Osteoblast (primary cell): ENCODE measurements at places on chromosomes 7 and 10. TPM values are rescaled to one million over a fixed set of nuclear protein-coding genes. Genes with fewer than 3 reads are reported as not detected.

The SSBP1 gene
- 88.3 and 96.4 TPM in 2 replicates for total RNA-seq

The SLC13A1 gene
- total RNA-seq, result not detected in 2 replicates

The AKR1C8 gene
- total RNA-seq, result not detected in 2 replicates

The SPDYE2 gene
- total RNA-seq, result not detected in 2 replicates

The SPDYE6 gene
- not detected in 2 replicates for total RNA-seq

The VPS37D gene
- total RNA-seq, result 5.8 and 5.9 TPM in 2 replicates

The TSPAN12 gene
- total RNA-seq, result 0.59 and 1.8 TPM in 2 replicates

The SPDYE1 gene
- not detected in 2 replicates for total RNA-seq

The HKDC1 gene
- 0.29 and 2.9 TPM in 2 replicates for total RNA-seq

The JAKMIP3 gene
- total RNA-seq, result 0.29 and 0.36 TPM in 2 replicates

The ASCC1 gene
- total RNA-seq, result 40.2 and 50.1 TPM in 2 replicates

The SAMD9L gene
- total RNA-seq, result 17.7 and 25.0 TPM in 2 replicates

The UMAD1 gene
- 16.2 and 17.0 TPM in 2 replicates for total RNA-seq

The TRIM73 gene
- total RNA-seq, result 0.36 and 1.5 TPM in 2 replicates

The TDRD1 gene
- total RNA-seq, result 0.59 and 0.72 TPM in 2 replicates

The COL26A1 gene
- not detected in 2 replicates for total RNA-seq

The CALHM1 gene
- not detected in 2 replicates for total RNA-seq

The CEP55 gene
- 4.7 TPM in 2 replicates for total RNA-seq

The SLC18A2 gene
- under 0.01 TPM in 1 of 2 replicates, not detected in the other for total RNA-seq

The HTR7 gene
- 9.8 and 12.4 TPM in 2 replicates for total RNA-seq

The PPP1R17 gene
- total RNA-seq, result not detected in 2 replicates

The FAM25A gene
- not detected in 2 replicates for total RNA-seq

The FGFBP3 gene
- 0.72 and 1.2 TPM in 2 replicates for total RNA-seq

The OR9A4 gene
- not detected in 2 replicates for total RNA-seq

The TFEC gene
- under 0.01 and 0.36 TPM in 2 replicates for total RNA-seq

The NRG3 gene
- total RNA-seq, result not detected in 2 replicates

The POLR2J2 gene
- total RNA-seq, result 2.5 and 8.3 TPM in 2 replicates

The HOXA11 gene
- total RNA-seq, result 14.4 and 15.2 TPM in 2 replicates

The CUL1 gene
- 39.8 and 43.0 TPM in 2 replicates for total RNA-seq

The RPP30 gene
- total RNA-seq, result 43.1 and 47.1 TPM in 2 replicates

The AUTS2 gene
- total RNA-seq, result 15.2 and 17.4 TPM in 2 replicates

The TUBB8 gene
- total RNA-seq, result not detected in 2 replicates

The FZD1 gene
- total RNA-seq, result 40.5 and 45.4 TPM in 2 replicates

The RASSF4 gene
- total RNA-seq, result 2.9 and 4.0 TPM in 2 replicates

The TACC2 gene
- total RNA-seq, result 5.0 and 5.8 TPM in 2 replicates

The CADPS2 gene
- total RNA-seq, result 21.7 and 26.2 TPM in 2 replicates

The CREM gene
- 16.6 and 19.7 TPM in 2 replicates for total RNA-seq

The MBL2 gene
- total RNA-seq, result under 0.01 TPM in 2 replicates

The CARD11 gene
- under 0.01 TPM in 1 of 2 replicates, not detected in the other for total RNA-seq

The ANXA11 gene
- total RNA-seq, result 112 and 113 TPM in 2 replicates

The PPP1R3A gene
- total RNA-seq, result not detected in 2 replicates

The ATG9B gene
- not detected in 2 replicates for total RNA-seq

The DOCK1 gene
- total RNA-seq, result 80.3 and 106 TPM in 2 replicates

The SPDYE8 gene
- not detected in 2 replicates for total RNA-seq

The CPVL gene
- 0.36 TPM in 1 of 2 replicates, not detected in the other for total RNA-seq

The PLEKHS1 gene
- under 0.01 TPM in 1 of 2 replicates, not detected in the other for total RNA-seq

The MAGI2 gene
- 18.8 and 24.8 TPM in 2 replicates for total RNA-seq

The GTF2IRD2 gene
- total RNA-seq, result 12.7 and 17.0 TPM in 2 replicates

The IL6 gene
- total RNA-seq, result 37.4 and 52.8 TPM in 2 replicates

The PDZD7 gene
- 0.72 and 1.2 TPM in 2 replicates for total RNA-seq

The AKR1C2 gene
- total RNA-seq, result 38.6 and 46.0 TPM in 2 replicates

The VENTX gene
- total RNA-seq, result not detected in 2 replicates

The GIMAP8 gene
- not detected in 2 replicates for total RNA-seq

The CROT gene
- total RNA-seq, result 14.8 and 20.0 TPM in 2 replicates

The LHFPL3 gene
- not detected in 2 replicates for total RNA-seq

The ELN gene
- total RNA-seq, result 69.1 and 113 TPM in 2 replicates
